ENCODE measurements at places on chromosomes 6 and 20.

DNA sequence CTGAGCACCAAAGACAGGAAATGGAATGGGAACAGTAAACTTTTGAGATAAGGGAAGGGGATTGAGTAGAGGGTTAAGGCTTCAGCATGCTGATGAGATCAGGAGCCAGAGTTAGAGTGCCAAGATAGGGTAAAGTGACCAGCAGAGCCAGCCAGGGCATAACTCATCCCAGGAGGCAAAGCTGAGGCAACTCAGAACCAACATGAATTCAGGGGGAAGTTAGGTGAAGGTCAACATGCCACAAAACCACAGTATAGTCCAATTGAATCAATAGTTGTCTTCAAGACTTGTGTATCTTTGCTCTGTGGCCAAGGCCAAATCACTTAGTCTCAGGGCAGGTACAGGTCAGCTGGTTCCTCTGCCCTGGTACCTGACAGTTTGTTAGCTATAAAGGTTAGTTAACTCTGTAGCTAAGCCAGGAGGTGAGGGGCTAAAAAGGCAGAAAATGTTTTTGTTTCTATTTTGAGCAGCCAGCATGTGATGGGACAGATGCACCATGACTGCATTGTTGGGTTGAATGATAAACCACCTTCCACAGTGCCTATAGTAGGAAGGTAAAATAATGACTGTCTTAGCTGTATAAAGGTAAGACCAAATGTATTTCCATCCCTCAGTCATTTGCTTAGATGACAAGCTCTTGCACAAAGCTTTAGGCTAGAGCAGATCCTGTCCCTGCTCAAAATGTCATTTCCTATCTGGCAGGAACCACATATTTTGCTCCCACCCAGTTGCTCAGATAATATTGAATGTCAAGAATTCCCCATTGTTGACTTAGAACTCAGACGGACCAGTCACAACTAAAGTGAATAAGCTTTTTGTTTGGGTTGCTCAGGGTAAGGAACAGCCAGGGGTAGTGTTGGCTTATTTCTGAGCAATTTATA lies 15.8 kb downstream of the RNF8 start:
- DNase-seq, result no peak

- DNase-seq, result no peak
Observed at GRCh38 chr6:48706310-48706709, 595.3 kb upstream of the PTCHD4 start.

DNA sequence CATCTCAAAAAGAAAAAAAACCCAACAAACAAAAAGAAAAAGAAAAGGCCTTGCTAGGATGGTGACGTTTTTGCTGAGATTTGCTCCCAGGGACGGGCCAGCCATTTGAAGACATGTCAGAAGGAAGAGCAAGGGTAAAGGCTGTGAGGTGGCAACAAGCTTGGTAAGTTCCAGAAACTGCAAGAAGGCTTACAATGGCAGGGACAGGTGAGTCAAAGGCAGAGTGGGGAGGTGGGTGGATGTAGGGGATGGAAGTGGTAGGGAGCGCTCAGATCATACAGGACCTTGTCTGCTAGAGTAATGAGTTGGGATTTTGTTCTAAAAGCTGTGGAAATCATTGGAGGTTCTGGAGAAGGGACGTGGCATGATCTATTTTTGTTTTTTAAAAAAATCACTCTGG lies 4.3 kb downstream of the KIF3B start:
- no peak for DNase-seq

GRCh38 chr6:35028781-35029769 lies 112.1 kb downstream of the TCP11 start:
- no peak for DNase-seq

GRCh38 chr20:60040471-60041162 lies 82.4 kb downstream of the CDH26 start:
- DNase-seq, result no peak

GRCh38 chr6:145948878-145949613 lies 15.1 kb downstream of the SHPRH start:
- DNase-seq, result no peak

DNA sequence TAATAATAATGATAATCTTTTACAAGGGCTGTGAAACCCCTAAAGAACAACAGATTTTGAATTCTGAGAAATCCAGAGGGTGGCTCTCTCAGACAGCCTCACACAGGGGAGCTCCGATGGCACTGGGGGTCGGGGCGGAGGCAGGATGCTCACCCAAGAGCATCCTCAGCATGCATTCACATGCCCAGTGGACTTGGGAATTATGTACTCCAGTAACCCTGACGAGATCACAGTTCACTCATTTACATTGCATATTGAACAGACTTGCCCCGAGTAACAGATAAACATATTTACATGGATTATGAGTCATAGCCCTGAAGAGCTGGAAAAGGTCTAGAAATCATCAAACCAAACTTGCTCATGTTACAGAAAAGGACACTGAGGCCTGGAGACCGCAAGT lies 482.7 kb upstream of the JARID2 start:
- DNase-seq, result peak; percentile 51

- DNase-seq, result no peak
Observed at GRCh38 chr6:6402006-6402405, 81.5 kb upstream of the F13A1 start.

DNA sequence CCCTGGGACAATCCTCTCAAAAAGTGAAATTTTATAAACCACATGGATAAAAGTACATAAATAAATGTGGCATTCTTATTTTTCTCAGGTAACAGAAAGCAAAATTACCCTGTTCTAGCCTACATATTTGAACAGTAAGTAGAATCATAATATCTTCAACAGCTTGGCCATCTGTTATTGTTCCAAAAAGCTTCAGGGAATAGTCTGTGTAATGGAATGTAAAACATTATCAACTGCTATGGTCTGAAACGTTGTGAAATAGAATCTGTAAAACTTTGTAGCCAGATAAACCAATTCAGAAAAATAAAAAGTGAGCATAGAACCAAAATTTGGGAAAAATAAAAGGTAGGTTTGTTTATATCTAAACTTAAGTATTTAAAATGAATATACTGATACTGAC lies 114.7 kb downstream of the THEMIS start:
- DNase-seq, result no peak

DNA sequence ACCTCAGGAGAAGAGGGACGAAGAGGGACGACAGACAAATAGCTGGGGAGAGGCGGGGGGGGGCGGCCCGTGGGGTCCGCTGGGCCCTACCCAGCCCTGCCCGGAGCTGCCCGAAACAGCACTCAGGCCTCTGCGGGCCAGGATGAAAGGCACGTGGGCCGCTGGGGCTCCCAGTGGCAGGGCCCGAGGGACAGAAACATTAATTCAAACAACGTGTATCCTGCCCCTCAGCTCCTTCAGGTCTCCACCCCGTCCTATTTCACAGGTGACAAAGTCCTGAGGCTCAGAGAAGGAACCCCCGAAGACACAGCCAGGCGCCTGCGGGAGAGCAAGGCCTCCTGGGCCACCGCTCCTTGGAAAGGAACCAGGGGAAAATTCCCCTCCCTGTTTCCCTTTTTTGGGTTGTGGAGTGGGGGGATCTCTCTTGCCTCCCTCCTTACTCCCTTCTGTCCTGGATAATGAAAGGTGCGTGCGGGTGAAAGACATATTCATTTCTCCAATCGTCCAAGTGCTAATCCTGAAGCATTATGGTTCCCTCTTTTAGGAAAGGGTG lies 93.3 kb downstream of the RNASET2 start:
- no peak for DNase-seq

- no peak for DNase-seq
Observed at GRCh38 chr6:70549327-70549726, 17.4 kb upstream of the SDHAF4 start.

- DNase-seq, result no peak
Observed at GRCh38 chr6:110173506-110174132, 5.9 kb downstream of the WASF1 start.

DNA sequence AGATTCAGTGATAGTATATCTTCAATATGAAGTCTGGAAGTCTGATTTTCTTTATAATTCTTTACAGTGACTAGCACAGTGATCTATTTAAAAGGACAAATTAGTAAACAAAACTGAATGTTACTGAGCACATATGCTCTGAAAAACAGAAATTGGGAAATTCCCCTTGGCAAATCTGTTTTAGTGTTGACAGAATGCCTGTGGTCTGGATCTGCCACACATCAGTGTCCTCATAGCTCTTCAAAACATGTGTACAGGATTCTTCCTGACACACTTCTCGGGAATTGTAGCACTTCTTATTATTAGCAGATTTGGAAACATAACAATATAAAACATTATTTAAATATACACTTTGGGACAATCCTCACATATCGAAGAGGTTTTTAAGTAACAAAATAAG lies 354.3 kb downstream of the COL12A1 start:
- DNase-seq, result no peak

GRCh38 chr6:157879873-157880254 lies 56.8 kb downstream of the SNX9 start:
- no peak for DNase-seq

- no peak for DNase-seq
Observed at GRCh38 chr6:45441851-45442453, 64.2 kb upstream of the SUPT3H start.

GRCh38 chr6:170124150-170124549 lies 166.7 kb downstream of the DLL1 start:
- no peak for DNase-seq

GRCh38 chr6:42028234-42029061 lies 21.9 kb upstream of the TAF8 start:
- no peak for DNase-seq

DNA sequence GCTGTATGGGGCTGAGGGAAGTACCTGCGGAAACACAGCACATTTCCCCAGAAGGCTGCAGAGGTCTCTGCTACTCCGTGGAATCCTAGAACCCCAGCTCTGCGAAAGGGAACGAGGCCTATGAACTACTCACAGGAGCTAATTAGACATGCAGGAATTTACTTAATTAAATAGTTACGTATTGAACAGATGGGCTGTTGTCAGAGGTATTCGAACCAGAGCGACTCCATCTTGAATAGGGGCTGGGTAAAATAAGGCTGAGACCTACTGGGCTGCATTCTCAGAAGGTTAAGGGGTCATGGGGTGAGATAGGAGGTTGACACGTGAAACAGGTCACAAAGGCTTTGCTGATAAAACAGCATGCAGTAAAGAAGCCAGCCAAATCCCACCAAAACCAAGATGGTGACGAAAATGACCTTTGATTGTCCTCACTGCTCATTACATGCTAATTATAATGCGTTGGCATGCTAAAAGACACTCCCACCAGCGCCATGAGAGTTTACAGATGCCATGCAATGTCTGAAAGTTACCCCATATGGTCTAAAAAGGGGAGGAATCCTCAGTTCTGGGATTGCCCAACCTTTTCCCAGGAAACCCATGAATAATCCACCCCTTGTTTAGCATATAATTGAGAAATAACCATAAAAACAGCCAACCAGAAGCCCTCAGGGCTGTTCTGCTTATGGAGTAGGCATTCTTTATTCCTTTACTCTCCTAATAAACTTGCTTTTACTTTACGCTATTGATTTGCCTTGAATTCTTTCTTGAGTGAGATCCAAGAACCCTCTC lies 14.7 kb upstream of the SSTR4 start:
- DNase-seq, result no peak

DNA sequence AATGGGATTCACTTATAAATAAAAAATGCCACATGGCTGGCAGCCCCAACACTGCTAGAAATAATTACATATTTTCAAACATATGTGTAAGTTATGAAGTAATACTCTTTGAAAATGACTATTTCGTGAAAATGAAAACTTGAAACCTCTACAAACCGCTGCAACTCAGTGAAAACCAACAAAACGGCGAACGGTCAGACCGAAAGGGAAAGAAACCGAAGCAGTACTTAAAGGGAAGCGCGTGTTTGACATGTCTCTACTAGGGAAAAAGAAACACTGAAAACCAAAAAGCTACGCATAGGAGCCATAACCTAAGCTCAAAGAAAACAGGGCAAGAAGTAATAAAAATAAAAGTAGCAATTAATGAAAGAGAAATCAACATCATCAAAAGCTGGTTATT lies 121.0 kb upstream of the GGTLC1 start:
- no peak for DNase-seq

DNA sequence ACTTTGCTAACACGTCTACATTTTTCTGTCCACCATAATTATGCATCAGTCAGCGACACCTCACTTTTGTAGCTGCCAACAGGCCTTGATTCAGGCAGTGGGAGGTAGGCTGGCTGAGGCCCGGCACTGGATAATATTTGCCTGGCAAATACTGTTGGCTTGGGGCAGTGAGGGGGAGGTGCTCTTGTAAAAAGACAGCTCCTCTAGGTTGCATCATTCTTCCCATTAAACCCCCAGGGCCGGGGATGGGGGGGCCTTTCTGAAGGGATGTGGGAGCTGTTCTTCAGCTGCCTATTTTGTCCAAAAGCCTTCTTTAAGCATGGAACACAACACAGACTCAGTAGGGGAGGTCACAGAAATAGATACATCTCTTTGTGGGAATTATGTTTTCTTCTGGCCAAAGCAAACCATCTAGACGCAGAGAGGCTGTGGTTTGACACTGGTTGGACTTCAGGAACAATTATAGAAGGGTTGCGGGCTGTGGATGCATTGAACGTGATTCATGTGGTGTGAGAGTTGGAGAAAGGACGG lies 338.3 kb upstream of the NT5E start:
- DNase-seq, result no peak

DNA sequence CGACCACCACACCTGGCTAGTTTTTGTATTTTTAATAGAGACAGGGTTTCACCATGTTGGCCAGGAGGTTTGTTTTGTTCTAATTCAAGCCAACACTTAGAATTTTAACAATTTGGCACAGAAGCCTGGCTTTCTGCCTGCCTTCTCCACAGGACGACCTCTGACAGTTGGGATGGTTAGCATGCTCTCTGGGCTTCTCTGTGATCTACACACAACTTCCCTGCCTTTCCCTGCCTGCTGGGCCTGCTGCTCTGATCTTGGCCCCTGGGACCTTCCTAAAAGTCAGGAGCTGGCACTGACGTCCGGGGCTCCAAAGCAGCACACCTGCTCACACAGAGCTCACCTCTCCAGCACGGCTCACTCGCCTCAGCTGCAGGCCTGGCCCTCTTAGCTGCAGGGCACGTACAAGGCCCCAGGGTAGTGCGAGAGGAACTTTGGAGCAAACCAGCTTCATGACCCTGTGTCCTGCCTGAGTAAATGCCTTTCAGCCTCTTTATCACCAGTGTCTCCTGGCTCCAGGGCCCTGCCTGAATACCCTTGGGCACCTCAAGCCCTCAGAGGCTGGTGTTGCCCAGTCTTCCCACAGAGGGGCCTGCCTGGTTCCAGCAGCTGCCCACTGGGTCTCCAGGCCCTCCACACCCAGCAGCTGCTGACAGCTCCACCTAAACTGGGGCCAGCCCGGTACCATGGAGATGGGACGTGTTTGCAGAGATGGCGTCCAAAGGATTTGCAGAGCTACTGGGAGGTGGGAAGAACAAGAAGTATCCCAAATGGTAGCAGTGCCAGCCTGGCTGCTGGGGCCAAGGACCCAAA lies 96.0 kb downstream of the PSMB1 start:
- no peak for DNase-seq

DNA sequence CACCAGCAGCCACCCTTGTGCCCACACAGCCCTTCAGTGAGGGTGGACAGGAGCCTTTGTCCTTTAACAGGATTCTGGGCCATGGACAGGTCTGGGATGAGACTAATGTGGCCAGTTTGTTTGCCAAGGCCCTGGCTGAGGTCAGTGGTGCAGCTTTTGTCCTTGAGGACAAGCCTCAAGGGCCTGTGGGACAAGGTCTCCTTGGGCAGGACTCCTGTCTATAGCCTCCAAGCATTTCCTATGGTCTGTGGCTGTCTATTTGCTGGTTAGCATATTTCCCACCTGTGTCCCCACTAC lies 44.1 kb downstream of the SUN5 start:
- no peak for DNase-seq
